Heart right ventricle (tissue), 16 donors: ENCODE measurements at places on chromosomes 5 and 9. TPM values are rescaled to one million over a fixed set of nuclear protein-coding genes. Genes with fewer than 3 reads are reported as not detected.

DNA sequence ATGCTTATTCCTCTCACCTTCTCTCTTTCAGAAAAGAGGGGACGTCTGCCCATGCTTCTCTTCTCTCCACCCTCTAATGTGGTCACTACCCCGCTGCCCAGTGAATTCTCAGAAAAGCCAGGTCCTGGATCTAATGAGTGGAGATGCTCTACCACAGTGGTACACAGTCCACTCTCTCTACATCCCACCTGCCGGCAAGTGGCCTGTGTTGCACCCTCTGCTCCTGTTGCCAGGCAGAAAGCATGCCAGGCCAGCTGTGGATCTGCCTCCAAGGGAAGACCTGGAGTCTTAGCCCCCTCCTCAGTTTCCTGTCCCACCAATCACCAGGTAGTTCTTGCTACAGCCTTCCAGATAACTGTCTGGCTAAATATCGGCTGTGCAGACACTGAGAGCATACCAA lies 71.2 kb upstream of the SPDL1 start:
- no peak overlapping the region for H3K4me3 ChIP-seq
- no peaks in the 10 kb centered on the region for H3K4me1 ChIP-seq
- no peaks in the 10 kb centered on the region for H3K27me3 ChIP-seq
- H3K27ac ChIP-seq = no peak overlapping the region
- DNase-seq = no peak

DNA sequence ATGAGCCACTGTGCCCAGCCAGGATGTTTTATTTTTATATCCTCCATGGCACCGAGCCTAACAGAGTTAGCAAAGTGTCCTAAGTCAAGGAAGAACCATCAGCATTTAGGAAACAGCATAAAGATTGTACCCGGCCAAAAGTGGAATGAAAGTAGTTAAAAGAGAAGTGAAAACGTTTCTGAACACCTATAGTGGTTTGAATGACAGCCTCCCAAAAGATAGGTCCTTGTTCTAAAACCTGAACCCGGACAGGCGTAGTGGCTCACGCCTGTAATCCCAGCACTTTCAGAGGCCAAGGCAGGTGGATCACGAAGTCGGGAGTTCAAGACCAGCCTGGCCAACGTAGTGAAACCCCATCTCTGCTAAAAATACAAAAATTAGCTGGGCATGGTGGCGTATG lies 37.4 kb downstream of the ZFAND5 start:
- H3K27me3 ChIP-seq = no peaks in the 10 kb centered on the region
- no peak overlapping the region for H3K27ac ChIP-seq
- no peaks in the 10 kb centered on the region for H3K36me3 ChIP-seq
- DNase-seq = no peak
- H3K4me3 ChIP-seq = no peak overlapping the region
- no peaks in the 10 kb centered on the region for H3K4me1 ChIP-seq

GRCh38 chr9:73133022-73133651 lies 18.5 kb upstream of the ANXA1 start:
- no peak for DNase-seq
- no peaks in the 10 kb centered on the region for H3K36me3 ChIP-seq
- H3K27ac ChIP-seq = peak overlapping the region; percentile 90
- H3K4me3 ChIP-seq = peak overlapping the region; percentile 58
- peaks cover 7% of the 10 kb centered on the region for H3K4me1 ChIP-seq

DNA sequence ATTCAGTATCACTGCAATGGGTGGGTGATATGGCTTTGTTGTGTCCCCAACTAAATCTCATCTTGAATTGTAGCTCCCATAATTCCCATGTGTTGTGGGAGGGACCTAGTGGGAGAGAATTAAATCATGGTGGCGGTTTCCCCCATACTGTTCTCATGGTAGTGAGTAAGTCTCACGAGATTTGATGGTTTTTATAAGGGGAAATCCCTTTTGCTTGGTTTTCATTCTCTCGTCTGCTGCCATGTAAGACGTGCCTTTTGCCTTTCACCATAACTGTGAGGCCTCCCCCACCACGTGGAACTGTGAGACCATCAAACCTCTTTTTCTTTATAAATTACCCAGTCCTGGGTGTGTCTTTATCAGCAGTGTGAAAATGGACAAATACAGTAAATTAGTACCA lies 9.5 kb upstream of the NANS start:
- no peak for DNase-seq
- H3K27me3 ChIP-seq = peaks cover under 1% of the 10 kb centered on the region
- no peaks in the 10 kb centered on the region for H3K36me3 ChIP-seq
- H3K27ac ChIP-seq = no peak overlapping the region

DNA sequence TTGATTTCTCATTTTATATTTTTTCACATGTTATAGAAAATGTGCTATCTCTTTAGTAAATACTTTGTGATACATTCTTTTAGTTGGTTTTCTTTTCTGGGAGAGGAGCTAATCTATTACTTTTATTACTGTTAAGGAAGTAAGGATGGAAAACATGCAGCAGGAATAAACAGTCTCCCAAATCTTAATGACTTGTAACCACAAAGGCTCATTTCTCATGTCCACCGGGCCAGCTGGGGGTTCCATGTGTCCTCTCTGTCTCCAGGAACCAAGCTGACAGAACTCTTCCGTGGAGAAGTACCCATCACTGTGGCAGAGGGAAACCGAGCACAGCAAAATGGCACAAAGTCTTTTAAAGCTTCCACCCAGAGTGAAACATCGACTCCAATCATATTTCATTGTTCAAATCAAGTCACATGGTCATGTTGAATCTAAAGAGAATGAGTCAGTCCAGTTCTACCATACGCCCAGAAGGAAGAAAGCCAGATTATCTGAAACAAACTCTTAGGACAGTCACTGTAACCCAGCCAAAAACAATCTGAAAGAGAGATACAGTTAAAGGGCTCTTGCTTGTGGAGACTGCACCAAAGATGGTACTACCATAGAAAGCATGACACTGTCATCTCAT lies 97.1 kb upstream of the CDH6 start:
- H3K4me3 ChIP-seq = no peak overlapping the region
- no peak overlapping the region for H3K27ac ChIP-seq
- H3K27me3 ChIP-seq = no peaks in the 10 kb centered on the region
- no peaks in the 10 kb centered on the region for H3K36me3 ChIP-seq
- peaks cover 11% of the 10 kb centered on the region for H3K4me1 ChIP-seq

DNA sequence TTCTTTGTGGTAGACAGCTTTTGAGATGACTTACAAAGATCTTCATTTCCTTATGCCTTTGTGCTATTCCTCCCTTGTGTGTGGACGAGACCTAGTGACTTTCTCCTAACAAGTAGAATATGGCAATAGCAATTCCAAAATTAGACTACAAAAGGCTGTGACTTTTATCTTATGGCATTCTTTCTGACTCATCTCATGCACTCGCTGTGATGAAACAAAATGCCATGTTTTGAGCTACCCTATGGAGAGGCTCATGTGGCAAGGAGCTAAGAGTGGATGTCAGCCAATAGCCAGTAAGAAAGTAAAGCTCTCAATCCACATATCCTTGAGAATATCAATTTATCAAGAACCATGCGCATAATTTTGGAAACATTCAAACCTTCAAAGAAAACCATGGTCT lies 380.5 kb upstream of the SMC2 start:
- H3K4me3 ChIP-seq = no peak overlapping the region
- no peaks in the 10 kb centered on the region for H3K4me1 ChIP-seq
- DNase-seq = no peak
- no peaks in the 10 kb centered on the region for H3K27me3 ChIP-seq
- H3K36me3 ChIP-seq = no peaks in the 10 kb centered on the region
- no peak overlapping the region for H3K27ac ChIP-seq

- H3K4me3 ChIP-seq = no peak overlapping the region
- peaks cover 10% of the 10 kb centered on the region for H3K36me3 ChIP-seq
- H3K27ac ChIP-seq = no peak overlapping the region
- no peaks in the 10 kb centered on the region for H3K27me3 ChIP-seq
- H3K4me1 ChIP-seq = peaks cover 14% of the 10 kb centered on the region
- DNase-seq = no peak
Observed at GRCh38 chr9:120387257-120388002, 192.5 kb downstream of the CDK5RAP2 start.

- H3K4me1 ChIP-seq = peaks cover 21% of the 10 kb centered on the region
- H3K36me3 ChIP-seq = no peaks in the 10 kb centered on the region
- peak; percentile 30 for DNase-seq
- peaks cover 40% of the 10 kb centered on the region for H3K27me3 ChIP-seq
- H3K27ac ChIP-seq = peak overlapping the region; percentile 71
- H3K4me3 ChIP-seq = no peak overlapping the region
Observed at GRCh38 chr5:33892620-33893137, 889 bp upstream of the ADAMTS12 start.

DNA sequence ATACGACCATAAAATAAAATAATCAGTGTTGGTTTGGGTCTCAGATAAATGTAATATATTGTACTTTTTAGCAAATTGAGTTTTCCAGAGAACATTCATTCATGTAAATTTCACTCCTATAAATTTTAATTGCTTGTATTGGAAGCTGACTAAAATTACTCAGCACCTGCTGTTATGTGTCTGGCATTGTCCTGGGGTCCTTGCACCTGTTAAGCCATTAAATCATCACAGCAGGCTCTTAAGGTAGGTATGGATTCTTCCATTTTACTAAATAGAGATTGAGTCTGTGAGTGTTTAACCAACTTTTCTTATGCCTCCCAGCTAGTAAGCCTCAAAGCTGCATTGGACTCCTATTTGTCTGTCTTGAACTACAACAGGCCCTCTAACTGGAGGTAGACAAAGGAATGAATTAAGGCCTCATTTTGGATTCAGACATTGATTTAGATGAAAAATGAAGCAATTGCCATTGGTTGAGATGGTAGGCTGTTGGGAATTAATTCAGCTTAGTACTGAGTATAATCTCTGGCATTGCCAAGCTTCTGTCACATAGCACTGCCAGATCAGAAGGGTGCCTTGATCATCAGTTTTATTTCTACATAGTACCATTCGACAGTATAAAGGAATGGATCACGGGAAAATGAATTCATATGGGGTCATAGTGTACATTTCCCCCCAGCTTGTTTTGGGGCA lies 78.9 kb downstream of the PARP8 start:
- H3K4me1 ChIP-seq = peaks cover 5% of the 10 kb centered on the region
- H3K27ac ChIP-seq = no peak overlapping the region
- no peaks in the 10 kb centered on the region for H3K27me3 ChIP-seq
- no peaks in the 10 kb centered on the region for H3K36me3 ChIP-seq
- peak overlapping the region; percentile 43 for H3K4me3 ChIP-seq

GRCh38 chr9:5801739-5802113 lies 31.2 kb downstream of the ERMP1 start:
- no peak overlapping the region for H3K27ac ChIP-seq
- DNase-seq = no peak
- H3K27me3 ChIP-seq = no peaks in the 10 kb centered on the region
- no peaks in the 10 kb centered on the region for H3K4me1 ChIP-seq
- no peak overlapping the region for H3K4me3 ChIP-seq

GRCh38 chr5:164747371-164747770 lies 1242.0 kb downstream of the MAT2B start:
- no peak overlapping the region for H3K27ac ChIP-seq
- DNase-seq = no peak

DNA sequence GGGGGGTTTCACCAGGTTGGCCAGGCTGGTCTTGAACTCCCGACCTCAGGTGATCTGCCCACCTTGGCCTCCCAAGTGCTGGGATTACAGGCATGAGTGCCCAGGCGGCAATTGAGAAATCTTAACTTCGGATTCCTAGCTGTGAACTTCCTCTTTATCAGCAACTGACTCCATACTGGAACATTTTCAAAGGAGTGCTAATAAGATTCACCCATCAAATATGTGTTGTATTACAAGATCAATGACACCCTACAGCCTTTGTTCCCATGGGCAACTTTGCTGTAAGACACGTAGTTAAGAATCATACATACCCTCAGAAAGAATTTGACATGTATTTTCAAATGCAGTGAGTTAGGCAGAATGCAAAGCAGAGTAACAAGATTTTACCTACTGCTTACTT lies 23.1 kb upstream of the ACOT12 start:
- H3K4me3 ChIP-seq = no peak overlapping the region
- no peaks in the 10 kb centered on the region for H3K27me3 ChIP-seq
- H3K4me1 ChIP-seq = no peaks in the 10 kb centered on the region
- H3K27ac ChIP-seq = no peak overlapping the region
- DNase-seq = no peak
- no peaks in the 10 kb centered on the region for H3K36me3 ChIP-seq

DNA sequence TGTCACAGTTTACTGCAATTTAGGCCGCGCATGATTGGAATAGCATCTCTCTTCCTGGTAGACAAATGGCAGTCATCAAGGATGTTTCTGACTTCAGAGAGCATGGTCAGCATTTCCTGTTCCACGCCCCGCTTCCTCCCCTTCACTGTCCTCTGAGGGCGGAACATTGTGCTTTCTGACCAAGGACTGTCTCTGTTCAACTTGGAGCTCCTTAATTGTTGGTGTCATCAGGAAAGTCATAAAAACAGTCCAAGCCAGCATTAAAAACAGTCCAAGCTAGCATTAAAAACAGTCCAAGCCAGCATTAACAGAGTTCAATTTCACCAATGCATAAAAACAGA lies 301.3 kb upstream of the IRX4 start:
- H3K4me1 ChIP-seq = no peaks in the 10 kb centered on the region
- no peak for DNase-seq
- no peak overlapping the region for H3K4me3 ChIP-seq

- H3K27me3 ChIP-seq = no peaks in the 10 kb centered on the region
- H3K4me3 ChIP-seq = peak overlapping the region; percentile 72
- DNase-seq = peak; percentile 12
- peaks cover 12% of the 10 kb centered on the region for H3K4me1 ChIP-seq
- no peaks in the 10 kb centered on the region for H3K36me3 ChIP-seq
Observed at GRCh38 chr5:34655354-34655991, 655 bp upstream of the RAI14 start.

- no peak overlapping the region for H3K27ac ChIP-seq
- H3K4me1 ChIP-seq = no peaks in the 10 kb centered on the region
- no peaks in the 10 kb centered on the region for H3K27me3 ChIP-seq
- no peak overlapping the region for H3K4me3 ChIP-seq
Observed at GRCh38 chr5:10021248-10021647, 228.4 kb downstream of the ATPSCKMT start.

- H3K4me3 ChIP-seq = no peak overlapping the region
- H3K36me3 ChIP-seq = no peaks in the 10 kb centered on the region
- H3K27ac ChIP-seq = no peak overlapping the region
- H3K27me3 ChIP-seq = no peaks in the 10 kb centered on the region
- no peaks in the 10 kb centered on the region for H3K4me1 ChIP-seq
Observed at GRCh38 chr5:54859316-54859715, 126.1 kb downstream of the ESM1 start.

- H3K27ac ChIP-seq = no peak overlapping the region
- no peaks in the 10 kb centered on the region for H3K36me3 ChIP-seq
- no peaks in the 10 kb centered on the region for H3K4me1 ChIP-seq
- H3K4me3 ChIP-seq = no peak overlapping the region
- peak; percentile 37 for DNase-seq
Observed at GRCh38 chr5:179438011-179438441, 92.8 kb upstream of the ADAMTS2 start.

DNA sequence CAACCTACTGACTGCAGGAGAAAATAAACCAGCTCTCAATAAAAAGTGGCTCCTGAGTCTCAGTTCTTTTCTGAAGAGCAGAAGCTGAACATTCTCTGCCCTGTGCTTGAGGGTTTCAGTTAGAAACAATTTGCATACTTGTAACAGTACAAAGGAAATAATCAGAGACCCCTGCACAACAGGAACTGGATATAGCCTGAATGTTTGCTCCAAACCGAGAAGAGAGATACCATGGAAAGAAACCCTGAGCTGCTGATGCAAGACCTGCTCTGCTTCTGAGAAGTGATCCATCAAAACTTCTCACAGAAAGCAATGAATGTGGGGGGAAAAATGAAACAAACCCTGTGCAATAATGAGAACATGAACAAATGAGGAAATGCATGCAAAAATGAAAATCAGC lies 592.9 kb downstream of the SEMA5A start:
- no peak overlapping the region for H3K27ac ChIP-seq
- no peaks in the 10 kb centered on the region for H3K27me3 ChIP-seq
- H3K4me3 ChIP-seq = no peak overlapping the region
- DNase-seq = no peak

MCC gene
- 34.1 TPM for total RNA-seq

RNF20 gene
- total RNA-seq = 64.4 TPM

SLC6A19 gene
- total RNA-seq = not detected

NR5A1 gene
- not detected for total RNA-seq

EFNA5 gene
- total RNA-seq = 37.0 TPM
